ENCODE measurements at places on chromosomes 1 and 21.

GRCh38 chr1:116246174-116246573 lies 126.9 kb upstream of the ATP1A1 start:
- no peak for DNase-seq

DNA sequence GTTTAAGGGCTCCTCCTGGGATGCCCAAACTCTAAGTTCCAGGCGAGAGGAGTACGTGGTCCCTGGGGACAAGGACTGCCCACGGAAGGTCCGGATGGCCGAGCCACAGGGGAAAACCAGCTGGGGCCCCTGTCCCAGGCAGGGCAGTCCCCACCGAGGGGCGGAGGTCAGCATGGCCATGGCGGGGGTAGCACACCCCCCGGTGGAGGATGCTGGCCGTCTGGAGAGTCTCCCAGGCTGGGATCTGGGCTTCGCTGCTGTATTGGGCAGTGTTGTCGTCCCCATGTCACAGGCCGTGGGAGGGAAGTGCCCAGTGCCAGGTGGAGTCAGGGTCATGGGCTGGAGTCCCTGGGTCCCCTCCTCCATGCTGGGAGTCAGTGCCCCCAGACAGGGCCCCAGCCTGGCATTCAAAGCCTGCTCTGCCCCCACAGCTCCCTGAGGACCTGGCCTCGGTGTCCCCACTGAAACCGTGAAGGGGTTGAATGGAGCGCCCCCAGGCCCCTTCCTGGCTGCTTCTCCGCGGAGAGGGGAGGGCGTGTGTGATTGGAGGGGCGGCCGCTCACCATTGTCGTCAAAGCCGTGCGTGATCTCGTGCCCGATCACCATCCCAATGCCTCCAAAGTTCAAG lies 6.8 kb downstream of the PRXL2B start:
- DNase-seq, result no peak

- DNase-seq, result no peak
Measured at GRCh38 chr1:28249013-28249865, 10.1 kb upstream of the SESN2 start.

GRCh38 chr1:52978045-52978444 lies 51.0 kb downstream of the SCP2 start:
- no peak for DNase-seq

GRCh38 chr1:162171111-162171510 lies 101.6 kb downstream of the NOS1AP start:
- no peak for DNase-seq

GRCh38 chr1:27307874-27308598 lies 13.9 kb upstream of the TMEM222 start:
- DNase-seq, result peak; percentile 23

DNA sequence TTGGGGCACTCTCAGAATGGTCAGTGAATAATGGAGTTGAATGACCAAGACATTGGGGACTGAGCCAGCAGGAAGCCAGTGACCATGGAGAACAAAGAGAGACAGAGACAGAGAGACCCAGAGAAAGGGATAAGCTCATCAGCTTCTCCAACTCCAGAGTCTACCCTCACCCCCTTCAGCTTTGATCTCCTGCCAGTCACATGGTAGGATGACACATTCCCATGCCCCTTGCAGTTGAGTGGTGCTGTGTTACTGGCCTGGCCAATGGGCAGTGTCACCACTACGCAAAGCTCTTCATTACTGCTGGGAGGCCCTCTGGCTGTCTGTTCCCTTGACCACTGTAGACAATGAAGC lies 643.5 kb downstream of the AJAP1 start:
- DNase-seq, result no peak

DNA sequence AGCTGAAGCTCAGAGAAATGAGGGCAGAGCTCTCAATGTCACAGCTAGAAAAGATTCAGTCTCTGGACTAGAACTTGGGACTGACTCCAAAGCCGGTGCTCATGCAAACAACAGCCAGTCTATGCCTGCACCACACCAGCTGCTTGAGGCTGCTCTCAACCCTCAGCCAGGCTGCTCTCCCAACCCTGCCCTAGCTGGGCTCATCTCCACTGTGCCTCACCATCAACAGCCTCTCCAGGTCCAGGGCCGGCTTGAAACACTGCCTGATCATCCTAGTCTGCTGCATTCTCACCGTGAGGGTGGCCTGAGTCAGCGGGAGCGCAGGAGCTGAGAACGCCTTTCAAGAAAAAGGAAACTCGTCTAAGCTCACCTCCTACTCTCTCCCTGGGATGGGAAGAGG lies 94.5 kb downstream of the PTPRU start:
- DNase-seq, result no peak

GRCh38 chr1:219310181-219310728 lies 136.6 kb downstream of the LYPLAL1 start:
- no peak for DNase-seq

DNA sequence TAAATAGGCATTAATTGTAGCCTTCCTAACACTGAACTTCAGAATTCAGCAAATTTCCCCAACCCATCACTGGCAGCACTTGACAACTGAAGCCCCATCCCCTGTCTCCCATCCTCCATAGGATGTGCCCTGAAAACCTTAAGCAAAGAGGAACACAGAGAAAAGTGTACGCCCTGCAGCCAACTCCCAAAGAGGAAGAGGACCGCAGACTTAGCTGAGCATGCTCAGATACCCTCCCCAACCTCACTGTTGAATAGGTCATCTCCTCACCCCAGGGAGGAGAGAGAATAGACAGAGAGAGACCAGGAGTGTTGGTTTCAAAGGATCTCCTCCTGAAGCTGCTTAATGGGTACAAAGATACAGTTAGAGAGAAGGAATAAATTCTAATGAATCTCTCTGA lies 50.5 kb downstream of the CD2 start:
- no peak for DNase-seq

- DNase-seq, result peak; percentile 94
Measured at GRCh38 chr1:10796029-10796944, at the start of gene CASZ1. CASZ1 (minus strand) TSS chr1:10796646; CDS start chr1:10693889, 102,757 bp downstream.

GRCh38 chr1:231736464-231736863 lies 109.9 kb downstream of the DISC1 start:
- DNase-seq, result no peak

- DNase-seq, result no peak
Measured at GRCh38 chr1:234871039-234871709, 257.5 kb downstream of the TOMM20 start.

GRCh38 chr1:174743654-174744561 lies 255.8 kb upstream of the CACYBP start:
- DNase-seq, result peak; percentile 55

GRCh38 chr1:16944038-16944437 lies 22.3 kb downstream of the CROCC start:
- no peak for DNase-seq

- DNase-seq, result no peak
Measured at GRCh38 chr1:245311887-245312536, 157.2 kb downstream of the KIF26B start.

GRCh38 chr1:2629627-2630497 lies 3.0 kb downstream of the MMEL1 start:
- DNase-seq, result no peak

DNA sequence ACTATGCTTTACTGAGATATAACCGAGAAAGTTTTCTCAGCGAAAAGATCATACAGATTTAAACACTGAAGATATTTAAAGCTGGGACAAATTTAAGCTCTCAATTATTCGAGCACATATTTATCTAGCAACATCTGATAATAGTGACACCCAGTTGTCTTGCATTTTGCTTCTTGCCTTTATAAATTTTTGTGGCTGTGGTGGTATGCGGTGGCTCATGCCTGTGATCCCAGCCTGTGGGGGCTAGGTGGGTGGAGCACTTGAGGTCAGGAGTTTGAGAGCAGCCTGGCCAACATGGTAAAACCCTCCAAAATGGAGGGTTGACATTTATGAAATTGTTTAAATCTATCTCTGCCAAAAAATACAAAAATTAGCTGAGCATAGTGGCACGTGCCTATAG lies 312.2 kb downstream of the SPATA17 start:
- DNase-seq, result no peak

GRCh38 chr1:167687919-167688519 lies 33.8 kb upstream of the MPZL1 start:
- peak; percentile 90 for DNase-seq

GRCh38 chr1:22182715-22183114 lies 39.8 kb upstream of the WNT4 start:
- DNase-seq, result no peak

- peak; percentile 90 for DNase-seq
Measured at GRCh38 chr1:218633238-218633988, 288.3 kb downstream of the TGFB2 start.
